ENCODE measurements at places on chromosomes 7 and 10.

GRCh38 chr7:113141803-113142202 lies 23.4 kb upstream of the SMIM30 start:
- no peak for DNase-seq

DNA sequence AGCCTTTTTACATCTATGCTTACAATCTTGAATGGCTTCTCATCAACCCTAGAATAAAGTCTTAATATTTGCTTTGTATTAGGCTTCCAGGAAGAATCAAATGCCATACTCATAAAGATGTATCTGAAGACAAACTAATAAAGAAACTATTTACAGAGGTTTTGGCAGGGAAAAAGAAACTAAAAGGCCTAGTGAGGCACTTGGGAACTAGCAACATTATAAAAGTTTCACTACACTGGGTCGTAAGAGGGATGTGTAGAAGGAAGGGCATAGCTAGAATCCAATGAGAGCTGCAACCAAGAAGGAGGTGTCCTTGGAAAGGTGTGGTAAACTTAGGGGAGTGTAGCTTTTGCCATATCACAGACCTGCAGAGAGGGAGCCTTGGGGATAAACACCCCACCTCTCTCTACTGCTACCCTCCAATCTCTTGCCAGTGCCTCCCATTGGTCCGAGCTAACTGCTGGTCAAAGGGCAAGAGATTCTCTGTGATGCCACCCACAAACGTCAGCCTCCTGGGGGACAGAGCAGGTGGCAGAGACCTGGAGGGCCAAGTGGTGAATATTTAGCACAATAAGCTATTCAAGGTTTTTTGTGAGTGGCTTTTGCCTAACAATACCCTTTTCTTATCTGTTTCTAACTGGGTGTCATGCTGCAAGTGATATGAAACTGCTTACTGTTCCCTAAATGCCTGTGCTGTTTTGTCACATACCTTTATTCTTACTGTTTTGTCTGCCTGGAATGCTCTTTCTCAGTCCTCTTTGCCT lies 60.7 kb downstream of the CPED1 start:
- DNase-seq = no peak

GRCh38 chr7:150979713-150980390 lies 1.7 kb upstream of the KCNH2 start:
- no peak for DNase-seq

DNA sequence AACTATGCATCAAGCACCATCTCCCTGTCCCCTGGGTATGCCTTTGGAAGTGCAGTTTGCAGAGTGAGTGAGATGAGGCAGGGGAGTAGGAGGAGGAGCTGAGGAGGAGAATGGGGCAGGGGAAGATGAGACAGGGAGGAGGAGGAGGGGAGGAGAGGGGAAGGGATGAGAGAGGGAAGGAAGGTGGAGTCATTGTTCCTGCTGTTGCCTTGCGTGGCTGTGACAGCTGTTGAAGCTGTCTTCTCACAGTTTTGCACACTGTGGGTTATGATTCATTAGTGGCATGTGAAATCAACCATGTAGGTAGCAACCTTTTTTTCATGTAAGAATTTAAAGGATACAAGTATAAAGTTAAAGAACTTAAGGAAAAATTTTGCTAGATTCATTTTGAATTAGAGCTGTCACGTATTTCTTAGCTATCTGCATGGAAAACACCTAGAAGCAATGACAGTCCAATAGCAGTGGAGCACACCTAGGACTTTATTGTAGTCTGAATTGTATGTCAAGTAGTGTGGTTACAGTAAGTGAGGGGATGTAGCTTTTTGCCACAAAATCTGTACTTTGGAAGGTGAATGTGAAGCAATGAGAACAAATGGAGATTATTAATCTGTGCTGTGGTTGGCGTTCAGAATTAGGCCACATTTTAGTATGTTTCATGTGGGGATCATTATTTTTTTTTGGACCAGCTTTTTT lies 21.7 kb downstream of the CCM2 start:
- DNase-seq = no peak

DNA sequence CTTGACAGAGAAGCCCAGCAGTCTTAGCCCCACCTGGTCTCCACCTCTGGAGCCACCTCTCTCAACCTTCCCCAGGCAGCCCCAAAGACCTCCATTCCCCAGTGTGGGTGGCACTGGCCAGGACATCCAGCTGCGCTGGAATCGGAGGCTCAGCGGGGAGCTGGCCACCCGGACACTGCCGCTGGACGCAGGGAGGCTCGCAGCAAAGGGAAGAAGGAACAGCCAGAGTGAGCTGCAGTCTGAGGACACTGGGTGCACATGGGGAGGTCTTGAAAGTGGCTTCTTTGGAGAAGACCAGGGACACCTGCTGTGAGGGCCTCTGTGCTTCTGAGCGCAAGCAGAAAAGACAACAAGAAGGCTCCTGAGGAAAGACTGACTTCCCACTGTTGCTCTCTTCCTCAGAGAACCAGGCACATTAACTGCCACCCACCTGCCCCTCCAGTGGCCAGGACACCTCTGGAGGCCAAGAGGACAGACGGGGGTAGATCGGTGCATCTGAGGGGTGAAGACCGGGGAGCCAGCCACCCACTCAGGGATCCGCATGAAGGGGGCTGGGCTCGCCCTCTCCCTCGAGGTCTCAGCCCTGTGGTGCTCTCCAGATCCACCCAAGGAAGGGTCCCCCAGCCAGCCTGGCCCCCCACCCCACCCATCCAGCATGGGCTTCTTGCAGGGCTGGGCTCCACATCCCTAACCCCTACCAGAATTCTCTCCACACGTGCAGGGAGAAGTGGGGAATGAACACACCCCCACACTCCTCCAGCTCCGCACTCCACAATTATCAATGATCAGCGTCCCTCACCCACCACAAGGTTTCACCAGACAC lies 1.8 kb downstream of the CAMK2B start:
- no peak for DNase-seq

GRCh38 chr7:133750287-133750686 lies 376.9 kb upstream of the LRGUK start:
- no peak for DNase-seq

- DNase-seq = no peak
Observed at GRCh38 chr10:77428691-77429395, 208.8 kb downstream of the KCNMA1 start.

DNA sequence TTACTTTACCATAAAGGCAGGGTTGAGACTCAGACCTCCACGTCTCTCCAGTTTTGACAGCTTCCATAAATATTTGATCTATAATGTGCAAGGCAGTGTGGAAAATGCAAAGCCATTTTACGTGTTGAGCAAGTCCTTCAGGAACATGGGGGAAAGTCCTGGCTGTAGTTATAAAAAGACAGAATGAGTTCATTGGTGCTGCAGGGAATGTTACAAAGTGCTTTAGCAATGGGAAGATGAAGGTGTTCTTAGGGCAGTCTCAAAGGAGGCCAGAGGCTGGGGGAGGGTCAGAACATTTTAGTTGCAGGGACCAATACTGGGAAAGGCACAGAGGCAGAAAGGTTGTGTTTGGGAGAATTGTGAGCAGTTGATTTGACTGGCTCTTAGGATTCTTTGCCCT lies 27.9 kb downstream of the CNNM2 start:
- DNase-seq = no peak

- no peak for DNase-seq
Observed at GRCh38 chr7:46173476-46174195, 252.6 kb upstream of the IGFBP3 start.

DNA sequence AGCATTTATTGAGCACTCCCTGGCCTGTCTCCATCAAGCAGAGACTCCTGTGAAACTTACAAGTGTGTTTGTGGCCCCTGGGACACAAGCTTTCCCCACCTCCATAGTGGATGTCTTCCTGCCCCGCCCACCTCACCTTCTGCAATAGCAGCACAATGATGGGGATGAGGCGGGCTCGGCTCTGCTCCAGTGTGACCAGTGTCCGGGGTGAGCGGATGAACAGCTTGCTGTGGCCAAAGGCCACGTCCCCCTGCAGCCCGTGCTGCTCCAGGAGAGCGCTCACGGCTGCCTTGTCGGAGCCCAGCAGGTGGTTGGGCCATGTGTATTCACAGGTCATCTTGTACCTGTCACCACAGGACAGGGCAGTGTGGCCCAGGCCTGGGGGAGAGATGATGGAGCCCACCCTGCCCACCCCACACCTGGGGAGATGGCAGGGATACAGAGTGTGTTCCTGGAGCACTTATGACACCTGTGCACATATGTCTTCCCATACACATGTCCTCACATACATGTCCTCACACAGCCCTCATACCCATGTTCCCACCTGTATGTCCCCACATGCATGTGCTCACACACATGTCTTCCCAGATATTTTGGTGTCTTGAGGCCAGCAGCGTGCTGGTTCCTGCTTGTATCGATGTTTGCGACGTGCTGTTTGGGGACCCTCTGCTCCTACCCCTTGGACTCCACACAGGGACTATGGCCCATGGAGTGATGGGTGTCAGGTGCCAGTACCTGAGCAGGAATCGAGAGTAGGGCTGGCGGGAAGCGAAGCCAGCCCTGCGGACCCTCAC lies 12.7 kb downstream of the MYO1G start:
- no peak for DNase-seq

DNA sequence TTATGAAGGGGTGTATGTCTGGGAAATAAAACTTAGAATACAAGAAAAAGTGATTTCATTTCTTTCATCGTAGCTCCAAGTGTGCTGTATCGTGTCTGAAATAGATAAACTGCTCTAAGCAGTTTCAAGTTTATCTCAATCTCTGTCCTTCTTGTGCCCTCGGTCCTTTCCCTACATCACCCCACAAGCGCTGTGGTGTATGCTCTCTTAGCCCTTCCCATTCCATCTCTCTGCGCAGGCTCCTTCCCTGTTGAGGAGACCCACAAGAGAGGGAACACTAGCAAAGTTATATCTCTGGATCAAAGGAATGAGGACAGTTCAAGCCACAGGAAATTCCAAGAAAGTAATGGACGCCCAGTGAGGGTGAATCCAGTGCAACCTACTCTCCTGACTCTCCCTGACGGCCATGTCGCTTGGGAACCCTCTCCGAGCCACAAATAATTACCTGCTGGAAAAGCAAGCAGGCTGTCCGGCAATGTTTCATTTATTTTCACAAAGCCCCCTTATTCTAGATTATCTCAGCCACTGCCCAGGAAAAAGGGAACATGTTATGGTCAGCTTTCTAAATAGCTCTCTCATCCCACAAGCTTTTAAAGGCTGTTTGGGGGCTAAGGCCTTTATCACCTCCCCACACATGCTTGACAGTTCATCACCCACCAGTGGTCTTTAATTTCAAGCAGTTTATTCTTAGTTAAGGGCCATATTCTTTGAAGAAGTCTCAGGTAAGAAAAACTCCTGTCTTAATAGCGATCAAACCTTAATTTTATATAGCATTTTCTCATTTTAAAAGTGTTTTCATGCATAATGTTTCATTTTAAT lies 34.8 kb downstream of the LRRC4 start:
- DNase-seq = no peak

DNA sequence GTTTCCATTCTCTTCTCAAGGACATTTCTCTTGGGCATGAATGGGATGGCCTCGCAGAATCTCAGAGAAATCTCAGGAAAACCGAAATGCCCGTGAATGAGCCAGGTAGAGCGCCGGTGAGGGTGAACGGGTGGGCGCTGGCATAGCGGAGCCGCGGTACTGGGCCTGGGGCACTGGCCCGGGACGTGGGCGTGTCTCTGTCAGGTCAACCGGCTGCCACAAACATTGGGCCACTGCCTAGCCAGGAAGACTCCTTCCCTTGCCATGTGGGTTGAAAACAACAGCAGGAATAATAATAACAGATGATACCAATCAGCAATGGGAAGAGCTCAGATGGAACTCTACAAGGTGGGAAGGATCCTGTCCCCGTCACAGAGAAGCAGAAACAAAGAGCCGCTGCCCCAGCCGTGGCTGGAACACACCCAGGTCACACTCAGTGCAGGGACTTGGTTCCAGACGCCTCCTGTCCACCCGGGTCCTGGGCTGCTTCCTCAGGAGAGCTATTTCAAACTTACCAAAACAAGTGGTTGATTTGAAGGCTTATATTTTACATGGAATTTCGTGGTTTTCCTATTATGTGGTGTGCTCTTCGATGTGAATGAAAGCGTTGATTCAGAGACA lies 51.1 kb upstream of the EBF3 start:
- DNase-seq = no peak

DNA sequence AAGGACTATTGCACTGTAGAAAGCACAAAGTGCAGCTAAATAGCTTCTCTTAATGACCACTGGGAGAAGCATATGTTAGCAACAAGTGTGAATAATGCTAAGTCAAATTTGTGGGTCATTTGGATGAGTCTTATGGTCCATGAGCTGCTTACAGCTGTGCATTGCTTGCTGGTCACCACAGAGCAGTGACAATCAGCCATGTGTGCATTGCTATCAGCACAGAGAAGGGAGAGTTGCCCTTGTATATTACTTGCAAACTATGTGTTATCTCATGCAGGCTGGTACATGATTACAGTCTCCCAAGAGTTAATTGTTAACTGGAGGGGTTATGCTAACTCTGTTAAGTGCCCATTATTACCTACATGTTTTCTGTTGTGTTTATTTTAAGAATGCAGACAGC lies 25.7 kb downstream of the MRPS33 start:
- no peak for DNase-seq

- no peak for DNase-seq
Observed at GRCh38 chr10:49081547-49082275, 33.6 kb downstream of the VSTM4 start.

All from HFF-Myc (cell line).